Smooth muscle cell of trachea (primary cell): ENCODE measurements at places on chromosomes 16 and 17. TPM values are rescaled to one million over a fixed set of nuclear protein-coding genes. Genes with fewer than 3 reads are reported as not detected.

The PITPNM3 gene
- total RNA-seq: 0.44 and 0.50 TPM in 2 replicates

The GINS3 gene
- total RNA-seq: 1.5 and 4.8 TPM in 2 replicates

The DNAH9 gene
- not detected in 2 replicates for total RNA-seq

The ZP2 gene
- not detected in 2 replicates for total RNA-seq

The MT1E gene
- total RNA-seq: 167 and 190 TPM in 2 replicates

The SMARCE1 gene
- total RNA-seq: 82.4 and 89.9 TPM in 2 replicates

The GRB7 gene
- total RNA-seq: 0.17 and 0.44 TPM in 2 replicates

The MT1A gene
- 1.5 and 1.7 TPM in 2 replicates for total RNA-seq

The HID1 gene
- 0.29 and 0.66 TPM in 2 replicates for total RNA-seq

The AOC2 gene
- 0.29 and 0.99 TPM in 2 replicates for total RNA-seq

The ZPBP2 gene
- not detected in 2 replicates for total RNA-seq

The CCL3 gene
- total RNA-seq: not detected in 2 replicates

The MYLK3 gene
- total RNA-seq: 0.15 and 0.17 TPM in 2 replicates

The TRPV3 gene
- 1.0 and 1.7 TPM in 2 replicates for total RNA-seq

The LIMD2 gene
- total RNA-seq: 3.5 and 4.3 TPM in 2 replicates

The KRTAP2-2 gene
- not detected in 2 replicates for total RNA-seq

The SP2 gene
- total RNA-seq: 1.6 and 1.8 TPM in 2 replicates

The CARD14 gene
- total RNA-seq: under 0.01 TPM in 2 replicates

The RND2 gene
- total RNA-seq: 0.29 and 0.66 TPM in 2 replicates

The CACNG5 gene
- total RNA-seq: not detected in 2 replicates

The C17orf113 gene
- total RNA-seq: 0.15 and 0.17 TPM in 2 replicates

The ADAD2 gene
- not detected in 2 replicates for total RNA-seq

The UTS2R gene
- total RNA-seq: 0.15 TPM in 1 of 2 replicates, not detected in the other

The SLC6A4 gene
- under 0.01 TPM in 1 of 2 replicates, not detected in the other for total RNA-seq

The HCFC1R1 gene
- 12.5 and 73.4 TPM in 2 replicates for total RNA-seq

The PIPOX gene
- 2.9 and 3.0 TPM in 2 replicates for total RNA-seq

The CCDC40 gene
- total RNA-seq: 2.0 and 4.5 TPM in 2 replicates

The RGS11 gene
- 1.9 and 10.6 TPM in 2 replicates for total RNA-seq

The ITGB3 gene
- 10.5 and 13.9 TPM in 2 replicates for total RNA-seq

The PRR11 gene
- 2.8 and 20.7 TPM in 2 replicates for total RNA-seq

The EVPLL gene
- total RNA-seq: not detected in 2 replicates

The ST6GALNAC2 gene
- 0.73 and 3.0 TPM in 2 replicates for total RNA-seq

The SLC16A13 gene
- 0.44 and 2.0 TPM in 2 replicates for total RNA-seq

The TBC1D26 gene
- total RNA-seq: under 0.01 TPM in 1 of 2 replicates, not detected in the other

The TP53TG3D gene
- 0.15 and 0.66 TPM in 2 replicates for total RNA-seq

The NLRC5 gene
- 24.4 and 40.0 TPM in 2 replicates for total RNA-seq

The CX3CL1 gene
- 0.33 and 0.58 TPM in 2 replicates for total RNA-seq

The KRTAP9-4 gene
- not detected in 2 replicates for total RNA-seq

The DGKE gene
- total RNA-seq: 5.0 and 5.2 TPM in 2 replicates

The CIBAR2 gene
- total RNA-seq: 0.17 TPM in 1 of 2 replicates, not detected in the other

The ST3GAL2 gene
- 17.7 and 25.5 TPM in 2 replicates for total RNA-seq

The ALOXE3 gene
- total RNA-seq: under 0.01 TPM in 1 of 2 replicates, not detected in the other

The APPBP2 gene
- total RNA-seq: 55.7 and 72.4 TPM in 2 replicates

The DBNDD1 gene
- 3.1 and 4.1 TPM in 2 replicates for total RNA-seq

The ITGB4 gene
- total RNA-seq: 0.50 and 4.2 TPM in 2 replicates

The FZD2 gene
- total RNA-seq: 22.7 and 35.1 TPM in 2 replicates

The TBC1D28 gene
- total RNA-seq: not detected in 2 replicates

The KRTAP2-3 gene
- total RNA-seq: not detected in 2 replicates

The MT3 gene
- 0.66 TPM in 1 of 2 replicates, not detected in the other for total RNA-seq

The SPNS2 gene
- 0.17 and 1.0 TPM in 2 replicates for total RNA-seq

The CDC42EP4 gene
- total RNA-seq: 56.6 and 82.0 TPM in 2 replicates

The PTX4 gene
- 0.29 TPM in 1 of 2 replicates, not detected in the other for total RNA-seq

The WNK4 gene
- total RNA-seq: 0.29 and 0.33 TPM in 2 replicates

The MRPL58 gene
- 22.8 and 46.1 TPM in 2 replicates for total RNA-seq

The SPN gene
- not detected in 2 replicates for total RNA-seq

The HOXB13 gene
- total RNA-seq: not detected in 2 replicates

The PERCC1 gene
- total RNA-seq: 0.17 TPM in 1 of 2 replicates, not detected in the other
